NCI-H1092 (cell line): ENCODE measurements at places on chromosomes 11 and 22.

DNA sequence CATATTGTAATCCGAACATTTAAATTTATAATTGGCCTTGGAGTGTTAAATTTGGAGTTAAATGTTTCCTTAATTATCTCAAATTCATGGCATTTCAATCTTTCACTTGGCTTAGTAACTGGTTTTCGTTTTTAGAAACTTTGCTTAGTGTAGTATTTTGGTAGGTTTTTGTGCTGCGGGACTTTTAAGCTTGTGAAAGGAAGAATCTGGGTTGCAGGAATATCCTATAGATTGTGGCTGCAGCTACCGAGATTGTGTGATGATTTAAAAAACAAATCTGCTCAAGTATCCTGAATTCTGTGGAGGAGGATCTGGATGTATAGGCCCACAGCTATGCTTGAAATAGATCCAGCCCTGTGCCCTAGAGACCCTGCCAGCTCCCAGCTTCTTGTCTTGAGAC is 27.1 kb downstream of the OSBP2 start:
- no peak for DNase-seq

DNA sequence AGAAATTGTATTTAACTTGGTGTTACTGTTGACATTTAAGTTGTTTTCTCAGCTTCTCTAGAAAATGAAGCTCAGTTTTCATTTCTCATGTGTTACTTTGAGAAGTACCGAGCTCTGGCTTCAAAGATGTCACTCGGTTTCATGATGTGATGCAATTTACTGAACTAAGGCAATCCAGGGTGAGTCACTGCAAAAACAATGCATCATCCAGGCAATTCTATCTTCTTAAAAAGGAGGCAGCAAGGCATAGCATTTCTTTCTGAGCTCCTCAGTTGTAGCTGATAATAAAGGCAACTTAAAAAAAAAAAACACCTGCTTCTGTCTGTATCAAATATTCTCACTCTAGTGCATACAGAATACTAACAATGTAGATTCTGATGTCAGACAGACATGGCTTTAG is 91.1 kb upstream of the KCNA4 start:
- no peak for DNase-seq

DNA sequence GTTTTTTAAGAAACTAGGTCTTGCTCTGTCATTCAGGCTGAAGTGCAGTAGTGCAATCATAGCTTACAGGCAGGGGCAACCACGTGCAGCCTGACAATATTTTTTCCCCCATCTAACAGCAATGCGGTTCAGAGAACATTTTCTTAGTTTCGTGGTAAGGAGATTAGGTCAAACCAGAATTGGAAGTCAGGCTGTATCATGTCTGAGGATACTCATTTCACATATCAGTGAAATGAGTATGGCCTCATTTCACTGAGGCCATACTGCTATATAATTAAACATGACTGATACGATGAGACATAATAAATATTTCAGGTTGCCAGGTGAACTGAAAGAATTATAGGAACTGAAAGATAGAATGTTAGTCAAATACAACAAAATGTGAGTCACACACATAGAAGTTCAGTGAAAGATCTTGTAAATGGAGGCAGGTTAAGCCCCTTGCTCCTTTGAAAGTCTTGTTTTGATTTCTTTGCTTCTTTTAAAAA is 32.5 kb upstream of the IZUMO1R start:
- no peak for DNase-seq

GRCh38 chr11:70026726-70027125 is 51.4 kb upstream of the ANO1 start:
- DNase-seq = no peak

DNA sequence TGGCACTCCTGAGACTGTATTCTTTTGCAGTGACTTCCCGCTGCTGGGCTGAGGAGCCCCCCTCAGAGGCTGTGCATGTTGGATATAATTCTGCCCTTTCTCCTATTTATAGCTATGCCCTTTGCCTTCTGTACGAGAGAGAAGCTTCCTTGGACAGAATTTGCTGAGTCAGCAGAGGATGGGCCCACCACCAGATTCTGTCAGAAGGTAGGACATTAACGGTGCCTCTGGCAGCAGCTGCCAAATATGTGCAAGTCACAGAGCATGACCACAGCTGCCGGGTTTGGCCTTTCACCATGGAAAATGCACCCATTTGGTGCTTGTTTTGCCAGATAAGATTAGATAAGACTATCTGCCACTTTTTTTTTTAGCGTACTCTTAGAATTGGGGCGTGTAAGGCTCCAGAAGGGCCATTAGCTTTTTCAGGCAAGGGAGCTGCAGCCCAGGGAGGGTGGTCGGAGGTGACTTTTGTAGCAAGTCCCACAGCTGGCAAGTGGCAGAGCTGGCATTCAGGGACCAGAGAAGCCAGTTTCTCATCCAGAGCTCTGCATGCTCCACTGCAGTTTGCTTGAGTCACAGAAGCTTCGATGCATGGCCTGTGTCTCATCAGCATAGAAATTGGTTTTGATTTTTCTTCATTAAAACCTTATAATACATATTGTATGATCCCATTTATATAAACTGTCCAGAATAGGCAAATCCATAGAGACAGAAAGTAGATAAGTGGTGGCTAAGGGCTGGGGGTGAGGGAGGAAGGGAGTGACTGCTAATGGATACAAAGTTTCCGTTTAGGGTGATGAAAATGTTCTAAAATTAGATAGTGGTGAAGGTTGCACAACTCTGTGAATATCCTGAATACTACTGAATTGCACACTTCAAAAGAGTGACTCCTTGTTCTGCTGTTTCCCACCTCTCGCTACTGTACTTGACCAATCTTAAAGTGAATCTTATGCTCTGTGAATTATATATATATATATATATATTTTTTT is 15.8 kb downstream of the UPB1 start:
- no peak for DNase-seq

GRCh38 chr11:63997801-63998337 is 11.6 kb downstream of the OTUB1 start:
- no peak for DNase-seq

DNA sequence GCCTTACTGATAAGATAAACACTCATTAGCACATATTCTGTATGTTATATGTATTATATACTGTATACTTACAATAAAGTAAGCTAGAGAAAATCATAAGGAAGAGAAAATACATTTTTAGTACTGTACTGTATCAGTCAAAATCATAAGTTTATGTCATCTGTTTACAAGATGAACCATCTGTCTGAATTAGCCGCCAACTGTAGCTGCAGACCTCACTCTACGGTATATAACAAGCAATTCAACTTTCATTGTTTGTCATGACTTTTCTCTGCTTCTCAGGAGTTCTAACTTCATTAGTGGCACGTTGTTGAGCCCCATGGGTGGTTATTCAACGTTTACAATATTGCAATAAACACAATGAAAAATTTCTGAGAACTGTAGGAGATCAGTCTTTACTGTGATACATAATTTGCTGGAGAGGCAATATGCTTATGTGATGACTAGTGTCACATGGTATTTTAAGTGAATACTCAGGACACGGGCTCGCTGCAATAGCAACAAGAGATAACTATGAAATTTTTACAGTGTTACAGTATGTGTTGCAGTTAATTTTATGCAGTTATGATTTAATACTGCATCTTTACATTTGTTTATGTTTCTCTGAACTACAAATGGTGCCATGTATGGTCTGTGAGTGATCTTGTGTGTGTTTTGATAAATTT is 132.2 kb upstream of the CTSC start:
- no peak for DNase-seq

GRCh38 chr11:131580476-131580875 is 210.1 kb downstream of the NTM start:
- no peak for DNase-seq

DNA sequence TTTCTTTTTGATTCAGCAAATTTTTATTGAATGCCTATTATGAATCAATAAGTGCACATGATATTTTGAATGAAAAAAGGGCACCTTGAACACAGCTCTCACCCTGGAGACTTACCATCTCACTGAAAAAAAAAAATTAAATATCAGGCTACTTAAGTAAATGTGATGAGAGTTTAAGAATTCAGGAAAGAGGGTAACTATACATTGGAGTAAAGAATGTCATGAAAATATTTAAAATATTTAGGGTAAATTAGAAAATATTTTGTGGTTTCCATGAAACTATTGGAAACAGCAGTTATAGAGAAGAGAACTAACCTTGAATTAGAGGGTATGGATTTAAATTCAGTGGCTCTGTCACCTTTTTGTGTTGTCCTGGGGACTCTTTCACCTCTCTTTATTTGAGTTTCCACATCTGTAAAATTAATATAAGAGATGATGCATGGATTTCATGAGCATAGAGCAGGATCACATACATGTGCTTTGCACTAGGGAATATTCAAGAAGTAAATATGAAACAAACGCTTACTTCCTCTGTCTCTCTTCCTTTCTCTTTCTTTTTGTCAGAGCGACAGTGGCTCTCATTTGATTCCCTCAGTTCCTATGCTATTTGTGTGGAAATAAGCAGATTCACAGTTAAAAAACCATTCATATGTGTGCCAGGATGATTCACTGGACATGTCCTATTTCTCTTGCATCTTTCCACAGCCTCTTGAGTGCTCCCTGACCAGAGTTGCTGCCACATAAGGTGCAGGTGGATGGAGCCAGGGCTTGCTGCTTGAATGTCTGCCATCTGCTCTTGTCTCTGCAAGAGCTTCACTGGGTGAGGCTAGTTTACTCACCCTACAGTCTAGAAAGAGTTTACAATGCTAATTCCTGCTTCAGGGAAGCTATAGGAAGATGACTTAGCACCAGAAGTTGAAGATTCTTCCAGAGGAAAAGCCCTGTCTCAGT is 533.1 kb downstream of the ETS1 start:
- DNase-seq = no peak

DNA sequence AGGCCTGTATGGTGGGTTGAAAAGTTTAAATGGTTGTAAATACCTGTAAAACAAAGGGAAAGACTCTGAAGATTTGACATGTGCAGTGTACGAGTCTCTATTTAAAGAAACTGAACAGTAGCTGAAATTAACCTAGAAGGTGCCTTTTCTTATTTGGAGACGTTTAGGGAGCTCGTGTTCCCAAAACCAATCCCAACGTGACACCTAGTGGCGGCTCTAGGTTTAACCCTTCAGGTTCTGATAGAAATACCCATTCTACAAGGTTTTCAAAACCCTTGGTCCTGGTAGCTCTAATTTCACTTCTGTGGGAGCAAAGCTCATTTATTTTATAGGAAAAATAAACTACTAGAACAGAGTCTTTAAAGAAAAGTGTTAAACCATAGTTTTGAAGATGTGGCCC is 258.3 kb downstream of the LRRC4C start:
- DNase-seq = peak; percentile 32

DNA sequence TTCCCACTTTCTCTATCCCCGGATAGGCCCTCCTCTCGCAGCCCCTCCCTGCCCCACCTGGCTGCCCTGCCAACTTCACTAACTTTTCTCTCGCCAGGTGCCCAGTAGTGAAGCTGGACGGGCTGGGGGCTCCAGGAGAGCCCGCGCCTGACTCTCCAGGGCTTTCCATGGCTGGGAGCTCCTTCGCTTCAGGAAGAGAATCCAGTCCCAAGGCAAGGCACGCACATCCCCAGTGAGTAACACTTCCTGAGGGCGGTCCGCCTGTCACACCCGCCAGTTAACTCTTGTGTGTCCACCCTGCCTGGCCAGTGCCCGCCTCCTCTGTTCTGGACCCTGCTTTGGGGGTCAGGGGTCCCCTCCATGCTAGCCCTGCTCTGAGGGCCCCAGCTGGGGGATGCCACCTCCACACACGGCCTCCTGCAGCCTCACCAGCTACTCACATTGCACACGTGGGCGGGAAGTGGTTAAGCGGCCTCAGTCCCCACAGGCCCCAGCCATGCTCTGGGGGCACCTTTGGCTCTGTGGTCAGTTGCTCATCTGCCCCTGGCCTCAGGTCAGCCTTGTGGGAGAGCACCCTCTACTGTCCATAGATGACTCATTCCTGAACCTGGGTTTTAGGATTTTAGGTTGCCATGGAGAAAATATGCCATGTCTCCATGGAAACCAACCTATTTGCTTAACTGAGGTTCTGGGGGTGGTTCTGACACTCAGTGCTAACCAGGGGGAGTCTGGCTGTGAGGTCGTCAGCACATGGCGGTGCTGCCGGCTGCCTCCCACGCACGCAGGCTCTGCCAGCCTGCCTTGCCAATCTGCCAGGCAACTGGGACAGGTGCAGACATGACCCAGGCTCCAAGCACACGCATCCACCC is at the start of gene RIN1:
TSS of gene RIN1 (minus strand) at position 201 of the 869 bp plus-strand sequence. CDS start at position 169, 32 bp downstream.
- peak; percentile 28 for DNase-seq

DNA sequence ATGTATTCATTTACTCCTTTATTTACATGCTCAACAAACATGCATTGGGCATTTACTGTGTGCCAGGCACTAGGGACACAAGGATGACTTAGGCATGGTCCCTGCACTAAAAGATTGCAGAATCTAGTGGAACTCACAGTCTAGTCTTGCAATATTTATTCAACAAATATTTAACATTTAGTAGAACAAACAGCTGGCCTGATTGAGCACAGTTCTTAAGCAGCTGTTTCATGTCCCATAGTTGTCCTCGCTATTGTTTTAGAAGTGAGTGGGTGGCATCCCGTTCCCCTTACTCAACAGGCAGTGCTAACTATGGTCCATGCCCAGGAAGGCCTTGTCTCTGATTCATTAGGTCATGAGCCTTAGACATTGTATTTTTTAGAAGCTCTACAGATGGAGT is 459.9 kb upstream of the CADM1 start:
- DNase-seq = no peak

DNA sequence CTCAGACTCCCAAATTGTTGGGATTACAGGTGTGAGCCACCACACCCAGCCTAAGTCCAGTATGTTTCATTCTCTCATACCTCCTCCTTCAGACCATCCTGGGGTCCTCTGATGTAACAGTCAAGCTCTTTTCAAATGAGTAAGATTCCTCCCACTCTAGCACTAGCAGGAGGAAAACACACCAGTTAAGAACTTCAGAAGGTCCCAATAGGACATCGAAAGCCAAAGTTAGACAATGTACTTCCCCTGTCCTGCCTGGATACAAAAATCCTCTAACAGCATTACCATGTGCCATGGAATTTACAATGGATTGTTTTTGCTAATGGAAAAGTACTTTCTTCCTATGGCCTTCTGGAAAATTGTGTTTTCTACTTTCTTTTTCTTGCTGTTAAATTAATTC is 67.1 kb downstream of the CCDC34 start:
- no peak for DNase-seq

DNA sequence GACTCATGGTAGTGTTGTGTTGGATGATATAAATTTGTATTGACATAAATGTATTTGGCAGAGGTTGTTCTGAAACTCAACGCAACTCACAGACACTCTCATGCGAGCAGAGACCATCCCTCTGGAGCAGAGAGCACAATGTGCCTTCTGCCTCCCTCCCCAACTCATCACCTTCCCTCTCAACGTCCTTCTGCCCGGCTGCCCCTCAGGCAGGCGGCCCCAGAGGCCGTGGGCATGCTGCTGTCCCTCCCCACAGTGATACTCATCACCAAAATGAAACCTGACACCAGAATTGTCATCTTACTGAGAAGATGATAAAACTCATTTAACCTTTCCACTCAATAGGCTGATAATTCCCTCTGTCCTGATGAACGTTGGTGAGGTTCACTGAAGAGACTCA is 260.6 kb downstream of the ETS1 start:
- no peak for DNase-seq

DNA sequence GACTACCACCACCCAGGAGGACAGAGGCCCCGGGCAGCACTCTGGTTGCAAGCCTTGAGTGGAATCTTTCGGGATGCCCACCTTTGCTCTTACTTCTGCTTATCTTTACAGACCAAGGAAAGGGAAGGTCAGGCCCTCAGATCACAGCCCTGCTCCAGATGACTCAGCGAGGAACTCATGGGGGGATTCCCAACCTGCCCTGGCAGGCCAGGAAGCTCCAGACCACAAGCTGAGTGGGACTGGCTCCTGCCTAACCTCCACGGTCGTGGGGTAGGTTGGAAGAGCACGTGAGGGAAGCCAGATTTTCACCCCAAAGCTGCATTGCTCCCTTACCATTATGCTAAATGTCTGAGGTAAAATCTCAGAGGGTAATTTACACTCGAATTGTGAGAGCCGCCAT is 11.8 kb downstream of the TBC1D10A start:
- no peak for DNase-seq

GRCh38 chr11:7278314-7278917 is 26.7 kb downstream of the SYT9 start:
- no peak for DNase-seq
